ENCODE measurements at places on chromosomes 7 and 10.

GRCh38 chr7:371779-372545 lies 82.0 kb downstream of the FOXL3 start:
- no peak for ATAC-seq

GRCh38 chr7:69622960-69623359 lies 24.7 kb downstream of the AUTS2 start:
- no peak for ATAC-seq

DNA sequence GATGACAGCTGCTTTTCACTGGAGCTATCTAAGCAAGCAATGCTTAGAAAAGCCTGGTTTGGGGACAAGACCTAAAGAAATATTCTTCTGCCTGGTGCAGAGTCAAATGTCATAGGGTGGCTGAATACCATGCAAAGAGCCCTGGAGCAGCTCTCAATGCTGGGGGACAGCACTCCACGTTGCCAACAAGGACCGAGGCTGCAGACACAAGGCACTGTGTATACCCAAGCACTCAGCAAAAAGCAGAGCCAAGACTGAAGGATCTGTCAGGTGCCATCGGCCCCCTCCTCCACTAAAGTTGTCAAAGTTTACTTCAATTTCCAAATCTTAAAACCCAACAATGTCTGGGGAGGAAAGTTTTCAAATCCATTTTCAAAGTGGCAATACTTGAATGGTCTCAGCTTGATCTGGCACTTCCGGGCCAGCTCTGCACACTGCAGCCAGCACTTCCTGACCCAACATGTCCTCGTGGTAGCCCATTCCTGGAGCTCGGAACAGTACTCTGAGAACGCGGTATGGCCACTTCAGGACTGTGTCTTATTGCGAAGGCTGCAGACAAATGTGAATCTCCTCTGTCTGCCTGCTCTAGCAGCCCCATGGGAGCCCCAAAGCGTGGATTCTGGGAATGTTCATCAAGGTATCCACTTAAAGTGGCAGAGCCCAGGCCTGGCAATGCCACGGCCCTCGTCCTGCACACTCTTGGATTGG lies 191.8 kb downstream of the TNS3 start:
- ATAC-seq: no peak

- ATAC-seq: no peak
These were observed 160.3 kb downstream of the SNX10 start for GRCh38 chr7:26451997-26452396.

DNA sequence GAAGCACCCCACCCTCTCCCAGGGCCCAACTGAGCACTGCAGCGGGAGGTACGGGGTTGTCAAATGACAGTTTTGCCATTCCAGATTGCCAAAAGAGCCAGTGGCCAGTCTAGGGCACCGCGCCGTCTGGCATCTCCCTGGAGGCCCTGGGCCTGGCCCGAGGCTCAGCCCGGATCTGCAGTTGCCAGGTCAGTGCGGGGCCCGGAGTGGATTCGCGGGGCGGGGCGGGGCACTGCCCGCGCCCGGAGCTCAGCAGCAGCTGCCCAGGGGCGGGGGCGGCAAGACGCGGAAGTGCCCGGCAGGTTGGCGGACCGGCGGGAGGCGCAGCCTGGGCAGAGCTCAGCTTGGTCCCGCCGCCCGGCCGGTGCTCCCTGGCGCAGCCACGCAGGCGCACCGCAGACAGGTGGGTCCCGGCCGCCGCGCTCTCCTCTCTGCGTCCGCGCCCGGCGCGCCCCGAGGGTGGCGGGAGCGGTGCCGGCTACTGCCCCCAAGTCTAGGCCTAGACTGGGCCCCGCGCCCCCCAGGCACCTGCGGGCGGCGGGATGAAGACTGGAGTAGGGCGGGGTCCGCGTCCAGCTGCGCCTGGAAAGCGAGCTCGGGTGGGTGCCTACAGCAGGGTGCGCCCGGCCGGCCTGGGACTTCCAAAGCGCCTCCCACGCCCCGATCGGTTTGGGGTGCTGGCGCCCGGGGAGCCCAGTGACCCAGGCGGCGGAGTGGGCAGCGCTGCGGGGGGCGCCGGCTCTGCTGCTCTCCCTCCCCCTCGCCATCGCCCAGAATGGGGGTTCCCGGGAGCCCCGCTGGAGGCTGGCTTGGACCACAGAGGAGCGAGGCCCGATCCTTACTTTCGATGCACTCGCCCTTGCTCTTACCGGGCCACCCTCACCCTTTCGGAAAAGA lies at the start of gene IRF5:
Gene IRF5, plus strand, starts transcription at position 281 of the 897 bp plus-strand sequence. CDS start 4,155 bp downstream, outside the sequence.
- peak; percentile 39 for ATAC-seq

Measured in gastroesophageal sphincter (tissue), 4 donors.